Neuronal stem cell (in vitro differentiated cells): ENCODE measurements at places on chromosomes 1 and 21.

DNA sequence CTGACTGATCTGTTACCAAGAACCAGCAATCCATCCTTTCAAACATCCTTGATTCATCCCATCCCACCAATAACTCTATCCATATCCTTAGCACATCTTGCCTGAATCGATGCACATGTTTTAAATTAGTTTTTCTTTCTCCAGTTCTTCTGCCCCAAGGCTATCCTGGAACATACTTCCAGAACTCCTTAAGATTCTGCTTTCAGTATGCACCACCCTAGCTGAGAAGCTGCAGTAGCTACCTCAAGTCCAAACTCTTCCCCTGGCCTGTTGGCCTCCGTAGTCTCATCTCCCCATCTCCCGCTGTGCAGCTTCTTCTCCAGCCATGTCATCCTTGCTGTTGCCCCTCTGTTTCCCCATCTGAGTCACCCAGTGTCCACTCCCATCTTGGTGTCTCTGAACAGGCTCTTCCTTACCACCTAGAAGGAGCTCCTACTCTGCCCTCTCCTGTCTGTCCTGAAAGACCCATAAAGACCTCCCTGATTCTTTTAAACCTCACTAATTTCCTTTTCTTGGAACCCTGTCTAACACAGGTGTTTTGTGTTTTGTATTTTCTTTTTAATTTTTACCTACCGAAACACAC, 108.0 kb downstream of the SGIP1 start:
- no peak for DNase-seq
- H3K4me3 ChIP-seq = no peak overlapping the region
- H3K27me3 ChIP-seq = no peaks in the 10 kb centered on the region
- no peaks in the 10 kb centered on the region for H3K4me1 ChIP-seq
- H3K36me3 ChIP-seq = no peaks in the 10 kb centered on the region
- no peak overlapping the region for H3K27ac ChIP-seq

GRCh38 chr1:205652984-205653383, 21.2 kb upstream of the ELK4 start:
- no peak overlapping the region for H3K4me3 ChIP-seq
- H3K27me3 ChIP-seq = no peaks in the 10 kb centered on the region
- DNase-seq = no peak
- H3K4me1 ChIP-seq = no peaks in the 10 kb centered on the region

- H3K4me1 ChIP-seq = peaks cover 38% of the 10 kb centered on the region
- H3K27ac ChIP-seq = peak overlapping the region; percentile 81
- no peaks in the 10 kb centered on the region for H3K27me3 ChIP-seq
- H3K4me3 ChIP-seq = peak overlapping the region; percentile 44
- no peak for DNase-seq
These were observed 9.5 kb upstream of the ID3 start for GRCh38 chr1:23568608-23569383.

DNA sequence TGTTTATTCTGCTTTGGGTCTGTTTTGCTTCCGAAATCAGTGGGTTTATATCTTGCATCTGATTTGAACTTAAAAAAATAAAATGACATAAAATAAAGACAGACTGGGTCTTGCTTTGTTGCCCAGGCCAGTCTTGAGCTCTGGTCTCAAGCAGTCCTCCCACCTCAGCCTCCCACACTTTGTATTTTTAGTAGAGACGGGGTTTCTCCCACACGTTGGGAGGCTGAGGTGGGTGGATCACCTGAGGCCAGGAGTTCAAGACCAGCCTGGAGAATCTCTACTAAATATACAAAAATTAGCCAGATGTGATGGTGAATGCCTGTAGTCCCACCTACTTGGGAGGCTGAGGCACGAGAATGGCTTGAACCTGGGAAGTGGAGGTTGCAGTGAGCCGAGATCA, 5.9 kb downstream of the ZYG11A start:
- no peaks in the 10 kb centered on the region for H3K27me3 ChIP-seq
- no peaks in the 10 kb centered on the region for H3K4me1 ChIP-seq
- no peaks in the 10 kb centered on the region for H3K36me3 ChIP-seq
- H3K27ac ChIP-seq = no peak overlapping the region
- no peak for DNase-seq

GRCh38 chr1:2044510-2045319, 5.5 kb upstream of the PRKCZ start:
- no peak overlapping the region for H3K4me3 ChIP-seq
- peaks cover 3% of the 10 kb centered on the region for H3K4me1 ChIP-seq
- no peak overlapping the region for H3K27ac ChIP-seq
- peak; percentile 72 for DNase-seq
- no peaks in the 10 kb centered on the region for H3K36me3 ChIP-seq

DNA sequence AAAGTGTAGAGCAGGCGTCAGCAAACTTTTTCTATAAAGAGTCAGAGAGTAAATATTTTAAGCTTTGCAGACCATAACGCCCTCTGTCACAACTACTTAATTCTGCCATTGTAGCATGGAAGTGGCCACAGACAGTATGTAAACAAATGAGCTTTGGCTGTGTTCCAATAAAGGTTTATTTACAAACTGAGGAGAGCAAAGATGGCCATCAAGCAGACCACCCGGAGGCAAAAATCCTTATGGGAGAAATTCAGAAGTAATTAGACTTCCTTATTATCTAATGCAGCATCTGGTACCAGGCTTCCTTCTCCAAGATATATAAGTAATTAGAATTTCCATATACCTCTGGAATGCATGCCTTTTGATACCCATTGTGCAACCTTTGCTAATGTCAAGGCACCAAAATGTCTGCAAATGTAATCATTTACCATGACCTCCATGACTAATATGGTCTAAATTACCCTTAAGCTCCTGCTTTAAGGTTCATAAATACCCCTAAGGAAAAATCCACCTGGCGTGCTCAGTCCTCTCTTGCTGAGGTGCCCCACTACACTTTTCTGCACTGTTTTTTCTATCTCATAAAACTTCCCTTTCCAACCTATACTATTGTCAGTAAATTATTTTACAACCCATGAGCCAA, 377.8 kb downstream of the MATN1 start:
- no peaks in the 10 kb centered on the region for H3K27me3 ChIP-seq
- no peak overlapping the region for H3K4me3 ChIP-seq
- no peak for DNase-seq
- H3K27ac ChIP-seq = no peak overlapping the region
- H3K4me1 ChIP-seq = no peaks in the 10 kb centered on the region
- H3K36me3 ChIP-seq = no peaks in the 10 kb centered on the region

DNA sequence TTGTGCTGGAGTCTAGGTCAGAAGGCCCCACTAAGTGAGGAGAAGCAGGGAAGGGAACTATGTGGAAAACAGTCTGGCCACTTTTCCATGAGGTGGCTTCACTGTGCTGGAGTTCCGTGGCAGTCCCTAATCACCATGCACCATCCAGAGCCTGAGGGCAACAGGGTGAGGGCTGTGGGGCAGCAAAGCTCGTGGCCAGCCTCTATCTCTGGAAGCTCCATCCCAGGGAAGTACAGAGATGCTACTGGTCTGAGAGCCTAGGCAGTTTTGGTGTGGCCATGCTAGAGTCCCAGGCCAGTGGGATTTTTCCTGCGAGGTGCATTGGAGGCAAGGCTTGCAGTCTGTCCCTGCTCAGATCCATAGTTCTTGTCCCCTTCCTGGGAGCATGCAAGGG, 157.3 kb upstream of the LRRC7 start:
- no peaks in the 10 kb centered on the region for H3K36me3 ChIP-seq
- H3K27me3 ChIP-seq = no peaks in the 10 kb centered on the region
- no peak overlapping the region for H3K4me3 ChIP-seq
- no peak for DNase-seq

GRCh38 chr1:154157520-154158306, 2.8 kb upstream of the NUP210L start:
- H3K4me1 ChIP-seq = peaks cover 8% of the 10 kb centered on the region
- peak overlapping the region; percentile 62 for H3K27ac ChIP-seq
- H3K4me3 ChIP-seq = no peak overlapping the region
- H3K36me3 ChIP-seq = peaks cover 87% of the 10 kb centered on the region
- H3K27me3 ChIP-seq = no peaks in the 10 kb centered on the region

- H3K36me3 ChIP-seq = peaks cover 4% of the 10 kb centered on the region
- no peaks in the 10 kb centered on the region for H3K27me3 ChIP-seq
- H3K4me3 ChIP-seq = peak within 1 kb of the TSS; percentile 98
- peaks cover 24% of the 10 kb centered on the region for H3K4me1 ChIP-seq
- peak within 1 kb of the TSS; percentile 78 for H3K27ac ChIP-seq
These were observed at the start of gene ARF1 for GRCh38 chr1:228082214-228082917. Gene ARF1 (plus strand): TSS chr1:228082708. CDS start chr1:228097115, 14,407 bp downstream.

DNA sequence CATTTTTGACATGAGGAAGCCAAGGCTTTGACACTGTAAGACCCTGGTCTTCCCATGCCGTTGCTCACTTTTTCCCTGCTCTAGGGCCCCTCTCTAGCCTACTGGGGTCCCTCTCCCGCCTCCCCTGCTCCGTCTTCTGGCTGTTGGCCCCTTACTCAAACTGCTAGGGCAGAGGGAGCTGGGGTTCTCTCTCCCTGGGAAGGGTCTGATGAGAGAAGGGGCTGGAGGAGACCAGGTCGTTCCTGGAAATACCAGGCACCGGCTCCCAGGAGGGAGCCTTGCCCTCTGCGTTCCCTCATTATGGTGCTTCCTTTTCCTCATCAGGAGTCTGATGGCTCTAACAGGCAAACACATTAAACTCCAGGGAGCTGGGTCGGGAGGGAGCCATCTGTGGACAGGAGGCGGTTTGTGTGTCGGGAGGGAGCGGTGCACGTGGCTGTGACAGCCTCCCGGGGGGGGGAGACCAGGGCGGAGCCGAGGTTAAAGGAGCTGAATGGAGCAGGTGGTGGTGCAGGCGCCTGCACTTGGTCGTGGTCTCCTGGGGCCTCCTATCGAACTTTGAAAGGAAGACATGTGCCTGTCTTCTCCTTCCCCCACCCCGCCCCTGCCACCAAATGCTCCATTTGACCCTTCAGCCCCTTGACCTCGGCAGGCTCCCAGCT, 35.4 kb upstream of the LHX4 start:
- H3K27me3 ChIP-seq = no peaks in the 10 kb centered on the region
- peaks cover 18% of the 10 kb centered on the region for H3K36me3 ChIP-seq
- no peak overlapping the region for H3K4me3 ChIP-seq
- H3K27ac ChIP-seq = no peak overlapping the region
- H3K4me1 ChIP-seq = peaks cover 13% of the 10 kb centered on the region

DNA sequence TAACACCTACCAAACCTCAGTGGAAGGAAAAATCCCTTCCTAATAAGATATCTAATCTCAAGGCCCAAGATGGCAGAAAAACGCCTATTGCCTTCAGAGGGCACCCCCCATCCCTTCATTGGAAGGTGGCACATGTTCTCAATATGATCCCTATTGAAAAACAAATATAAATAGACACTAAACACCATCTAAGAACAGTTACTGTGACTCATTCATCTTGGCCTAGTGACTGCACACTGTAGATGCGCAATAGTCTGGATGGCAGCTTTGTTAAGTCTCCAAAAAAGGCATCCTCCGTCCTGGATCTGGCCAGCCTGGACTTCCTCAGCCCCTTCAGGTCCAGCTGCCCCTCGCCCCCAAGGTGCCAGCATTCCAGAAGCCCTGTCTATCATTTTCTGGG, 121.9 kb downstream of the CAPN8 start:
- no peaks in the 10 kb centered on the region for H3K36me3 ChIP-seq
- no peaks in the 10 kb centered on the region for H3K27me3 ChIP-seq
- DNase-seq = no peak
- H3K4me1 ChIP-seq = no peaks in the 10 kb centered on the region
- H3K27ac ChIP-seq = no peak overlapping the region

DNA sequence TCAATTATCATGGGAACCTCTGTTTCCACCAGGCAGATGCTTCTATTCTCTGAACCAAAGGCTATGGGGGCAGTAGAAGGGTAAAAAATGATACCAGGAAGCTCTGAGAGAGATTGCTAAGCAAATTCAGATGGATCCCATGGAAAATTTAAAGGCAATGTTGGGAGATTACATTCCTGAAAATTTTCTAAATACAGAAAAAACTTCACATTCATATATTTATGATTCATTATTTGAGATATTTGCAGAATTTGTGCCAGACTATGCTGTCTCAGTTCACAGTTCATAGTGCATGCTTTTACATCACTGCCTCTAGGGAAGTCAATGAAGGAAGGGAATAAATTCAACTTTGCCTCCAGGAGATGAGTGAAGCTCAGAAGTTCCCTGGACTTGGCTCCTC, 57.5 kb downstream of the KCNT2 start:
- no peak overlapping the region for H3K27ac ChIP-seq
- DNase-seq = no peak
- H3K4me3 ChIP-seq = no peak overlapping the region
- H3K36me3 ChIP-seq = no peaks in the 10 kb centered on the region
- H3K4me1 ChIP-seq = no peaks in the 10 kb centered on the region
